ENCODE measurements at places on chromosomes 16 and 17. TPM values are rescaled to one million over a fixed set of nuclear protein-coding genes. Genes with fewer than 3 reads are reported as not detected.
A peak's percentile ranks its signal among the peaks of the same experiment; 100 is the strongest.

- H3K36me3 ChIP-seq = peaks cover 65% of the 10 kb centered on the region
- DNase-seq = no peak
- H3K4me3 ChIP-seq = no peak overlapping the region
- H3K4me1 ChIP-seq = no peaks in the 10 kb centered on the region
- H3K27me3 ChIP-seq = no peaks in the 10 kb centered on the region
These were observed 36.2 kb downstream of the PRMT7 start for GRCh38 chr16:68346892-68347480.

- no peaks in the 10 kb centered on the region for H3K4me1 ChIP-seq
- peaks cover 16% of the 10 kb centered on the region for H3K27me3 ChIP-seq
- no peak overlapping the region for H3K27ac ChIP-seq
- H3K4me3 ChIP-seq = no peak overlapping the region
- no peak for DNase-seq
These were observed 51.7 kb downstream of the PLXDC1 start for GRCh38 chr17:39099663-39100286.

DNA sequence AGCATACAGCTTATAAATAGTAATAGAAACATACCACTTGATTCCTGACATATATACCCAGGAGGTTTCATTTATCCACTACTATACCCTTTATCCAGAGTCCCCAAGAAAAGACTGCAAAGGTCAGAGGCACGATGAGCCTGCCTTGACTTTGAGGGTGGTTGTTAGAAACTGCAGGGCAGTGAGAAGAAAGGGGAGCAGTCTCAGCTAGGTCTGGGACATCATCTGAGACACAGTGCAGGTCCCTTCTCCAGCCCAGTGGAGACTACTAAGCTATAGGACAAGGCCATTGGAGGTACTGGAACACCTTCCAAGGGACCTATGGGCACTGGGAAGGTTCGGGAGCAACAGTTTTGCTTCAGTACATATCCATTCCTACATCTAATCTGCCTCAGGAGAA lies 20.2 kb upstream of the TEKT3 start:
- H3K4me1 ChIP-seq = no peaks in the 10 kb centered on the region
- DNase-seq = no peak
- H3K4me3 ChIP-seq = no peak overlapping the region
- no peak overlapping the region for H3K27ac ChIP-seq
- H3K27me3 ChIP-seq = no peaks in the 10 kb centered on the region

DNA sequence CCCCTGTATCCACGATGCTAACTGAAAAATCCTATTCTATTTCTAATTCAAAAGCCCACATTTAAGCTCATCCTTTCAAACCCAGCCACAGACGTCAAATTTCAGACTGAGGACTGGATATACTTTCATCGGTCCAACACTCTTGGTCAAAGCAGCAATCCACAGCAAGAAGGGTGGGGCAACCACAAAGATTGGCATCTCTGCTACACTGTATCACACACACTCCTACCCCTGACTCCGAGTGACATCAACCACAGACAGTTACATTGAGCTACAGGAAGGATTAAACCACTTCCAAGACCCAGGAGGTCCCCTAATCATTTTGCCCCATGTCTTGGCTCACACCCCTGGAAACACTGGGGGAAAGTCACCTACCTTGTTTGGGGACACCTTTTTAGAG lies 61.3 kb downstream of the GRIN2A start:
- H3K4me1 ChIP-seq = no peaks in the 10 kb centered on the region
- DNase-seq = no peak
- H3K36me3 ChIP-seq = no peaks in the 10 kb centered on the region
- no peak overlapping the region for H3K4me3 ChIP-seq
- H3K27ac ChIP-seq = no peak overlapping the region
- H3K27me3 ChIP-seq = peaks cover 16% of the 10 kb centered on the region

GRCh38 chr17:1573932-1574696 lies 11.5 kb upstream of the PITPNA start:
- no peaks in the 10 kb centered on the region for H3K27me3 ChIP-seq
- H3K36me3 ChIP-seq = no peaks in the 10 kb centered on the region
- H3K27ac ChIP-seq = no peak overlapping the region
- no peak overlapping the region for H3K4me3 ChIP-seq

DNA sequence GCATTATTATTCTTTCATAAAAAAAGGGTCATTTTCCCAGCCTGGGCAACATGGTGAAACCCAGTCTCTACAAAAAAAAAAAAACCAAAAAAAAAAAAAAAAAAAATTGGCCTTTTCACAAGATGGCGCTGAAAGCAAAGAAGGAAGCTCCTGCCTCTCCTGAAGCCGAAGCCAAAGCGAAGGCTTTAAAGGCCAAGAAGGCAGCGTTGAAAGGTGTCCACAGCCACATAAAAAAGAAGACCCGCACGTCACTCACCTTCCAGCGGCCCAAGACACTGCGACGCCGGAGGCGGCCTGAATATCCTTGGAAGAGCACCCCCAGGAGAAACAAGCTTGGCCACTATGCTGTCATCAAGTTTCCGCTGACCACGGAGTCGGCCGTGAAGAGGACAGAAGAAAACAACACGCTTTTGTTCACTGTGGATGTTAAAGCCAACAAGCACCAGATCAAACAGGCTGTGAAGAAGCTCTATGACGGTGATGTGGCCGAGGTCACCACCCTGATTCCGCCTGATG lies 4.9 kb upstream of the PGAP6 start:
- H3K36me3 ChIP-seq = peaks cover 3% of the 10 kb centered on the region
- no peak for DNase-seq
- H3K4me1 ChIP-seq = peaks cover 5% of the 10 kb centered on the region
- H3K4me3 ChIP-seq = no peak overlapping the region

DNA sequence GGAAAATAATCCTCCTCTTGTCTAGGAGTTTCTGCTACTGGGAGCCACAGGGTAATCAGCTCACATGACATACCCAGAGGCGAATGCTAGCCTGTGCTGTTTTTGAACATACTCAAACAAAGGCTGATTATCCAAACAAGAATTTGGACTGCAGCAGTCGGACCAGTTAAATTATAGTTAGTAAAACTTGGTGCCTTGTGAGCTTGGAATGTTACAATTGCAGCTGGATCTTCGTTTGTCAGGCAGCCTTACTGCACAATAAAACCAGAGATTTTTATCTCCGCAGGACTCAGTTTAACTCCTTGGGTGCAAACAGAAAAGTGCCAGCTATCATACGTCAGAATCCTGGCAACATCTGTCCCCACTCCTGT lies 163.8 kb upstream of the TBX2 start:
- no peaks in the 10 kb centered on the region for H3K27me3 ChIP-seq
- DNase-seq = peak; percentile 62
- peak overlapping the region; percentile 15 for H3K27ac ChIP-seq
- no peaks in the 10 kb centered on the region for H3K36me3 ChIP-seq
- H3K4me1 ChIP-seq = peaks cover 16% of the 10 kb centered on the region
- H3K4me3 ChIP-seq = no peak overlapping the region

DNA sequence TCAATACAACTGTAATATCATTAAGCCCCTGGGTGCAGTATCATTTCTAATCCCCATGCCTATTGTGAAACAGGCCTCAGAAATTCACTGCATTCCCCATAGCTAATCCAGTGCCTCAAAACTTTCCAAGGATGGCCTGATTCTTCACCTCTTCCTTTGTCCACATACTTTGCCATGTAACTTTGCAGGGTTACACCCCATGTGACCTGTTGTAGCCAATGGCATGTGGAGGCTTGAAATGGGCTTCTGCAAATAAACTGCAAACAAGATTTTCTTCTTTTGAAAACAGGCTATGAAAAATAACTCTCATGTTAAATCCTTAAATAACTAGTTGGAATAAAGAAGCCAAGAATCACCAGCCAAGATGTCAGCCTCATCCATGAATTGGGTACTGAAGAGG lies 35.9 kb downstream of the ABCA10 start:
- no peaks in the 10 kb centered on the region for H3K27me3 ChIP-seq
- DNase-seq = no peak
- H3K4me3 ChIP-seq = no peak overlapping the region
- peaks cover 10% of the 10 kb centered on the region for H3K4me1 ChIP-seq
- H3K27ac ChIP-seq = no peak overlapping the region
- H3K36me3 ChIP-seq = no peaks in the 10 kb centered on the region

GRCh38 chr17:6365200-6365943 lies 69.5 kb downstream of the AIPL1 start:
- H3K36me3 ChIP-seq = no peaks in the 10 kb centered on the region
- 0 out of 2 replicates have a peak, but pooled peaks cover 3% of the 10 kb centered on the region for H3K4me1 ChIP-seq
- peak; percentile 19 for DNase-seq
- no peak overlapping the region for H3K27ac ChIP-seq
- H3K4me3 ChIP-seq = no peak overlapping the region
- peaks cover 31% of the 10 kb centered on the region for H3K27me3 ChIP-seq

DNA sequence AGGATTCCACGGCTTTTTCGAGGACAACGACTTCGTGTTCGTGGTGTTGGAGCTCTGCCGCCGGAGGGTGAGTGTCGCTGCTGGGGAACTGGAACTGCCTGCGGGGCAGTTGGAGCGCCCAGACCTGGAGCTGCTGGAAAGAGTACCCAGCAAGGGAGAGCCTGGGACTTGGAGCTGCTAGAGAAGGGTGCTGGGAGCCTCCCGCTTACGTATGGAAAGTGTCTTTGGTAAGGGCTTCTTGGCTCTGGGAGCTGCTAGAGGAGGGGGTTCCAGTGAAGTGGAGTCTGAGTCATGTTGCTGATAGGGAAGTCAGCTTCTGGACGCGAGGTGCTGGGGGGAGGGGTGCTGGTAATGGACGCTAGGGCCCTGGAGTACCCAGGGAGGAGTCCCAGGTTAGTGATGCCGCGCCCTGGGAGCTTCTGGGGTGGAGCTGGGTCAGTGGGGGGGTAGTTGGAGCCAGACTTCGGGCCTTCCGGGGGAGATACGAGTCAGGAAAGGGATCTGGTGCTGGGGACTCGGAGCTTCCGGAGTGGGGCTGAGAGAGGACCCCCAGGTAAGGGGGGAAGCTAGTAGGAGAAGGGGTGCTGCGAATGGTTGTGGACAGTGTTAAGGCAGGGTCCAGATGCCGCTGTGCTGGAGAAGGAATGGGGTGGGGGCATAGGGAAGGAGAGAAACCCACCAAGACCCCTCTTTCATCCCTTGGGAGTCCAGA lies 741 bp downstream of the PLK1 start:
- H3K4me1 ChIP-seq = peaks cover 24% of the 10 kb centered on the region
- H3K27me3 ChIP-seq = no peaks in the 10 kb centered on the region
- H3K4me3 ChIP-seq = peak overlapping the region; percentile 69
- peaks cover 62% of the 10 kb centered on the region for H3K36me3 ChIP-seq
- peak; percentile 70 for DNase-seq

DNA sequence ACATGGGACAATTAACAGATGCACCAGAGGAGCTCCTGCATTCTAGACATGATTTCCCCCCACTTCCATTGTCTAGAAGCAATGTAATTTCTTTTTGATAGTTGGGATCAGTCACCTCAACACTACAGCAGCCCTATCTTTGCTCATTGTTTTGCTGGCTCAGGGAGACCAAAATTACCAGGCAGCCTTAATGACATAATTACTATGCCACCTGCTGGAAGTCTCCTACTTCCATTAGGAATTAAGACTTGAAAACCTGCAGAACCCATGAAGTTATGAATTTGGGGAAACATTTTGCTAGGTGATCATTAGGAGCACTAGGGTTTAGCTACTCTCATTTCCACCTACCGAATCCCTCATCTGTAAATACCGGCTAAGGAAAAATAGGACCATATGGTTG lies 312.0 kb upstream of the CA10 start:
- no peak overlapping the region for H3K27ac ChIP-seq
- no peak overlapping the region for H3K4me3 ChIP-seq
- H3K27me3 ChIP-seq = no peaks in the 10 kb centered on the region
- H3K36me3 ChIP-seq = no peaks in the 10 kb centered on the region

SLC5A11 gene
- total RNA-seq = not detected

TEX14 gene
- total RNA-seq = 0.13 TPM

PIRT gene
- total RNA-seq = not detected

KRTAP1-5 gene
- total RNA-seq = 2.5 TPM

GPATCH8 gene
- total RNA-seq = 5.6 TPM

NUPR1 gene
- 0.16 TPM for total RNA-seq
